ENCODE measurements at places on chromosomes 3 and 15.

- no peak for DNase-seq
These were observed 33.8 kb upstream of the BBX start for GRCh38 chr3:107488942-107489341.

- no peak for DNase-seq
These were observed 103.9 kb downstream of the TMEM266 start for GRCh38 chr15:76163457-76164295.

GRCh38 chr15:87850916-87851315 is 405.6 kb downstream of the NTRK3 start:
- no peak for DNase-seq

GRCh38 chr3:89098964-89099585 is 8.3 kb upstream of the EPHA3 start:
- no peak for DNase-seq

GRCh38 chr3:11329777-11330176 is 57.6 kb downstream of the ATG7 start:
- no peak for DNase-seq

DNA sequence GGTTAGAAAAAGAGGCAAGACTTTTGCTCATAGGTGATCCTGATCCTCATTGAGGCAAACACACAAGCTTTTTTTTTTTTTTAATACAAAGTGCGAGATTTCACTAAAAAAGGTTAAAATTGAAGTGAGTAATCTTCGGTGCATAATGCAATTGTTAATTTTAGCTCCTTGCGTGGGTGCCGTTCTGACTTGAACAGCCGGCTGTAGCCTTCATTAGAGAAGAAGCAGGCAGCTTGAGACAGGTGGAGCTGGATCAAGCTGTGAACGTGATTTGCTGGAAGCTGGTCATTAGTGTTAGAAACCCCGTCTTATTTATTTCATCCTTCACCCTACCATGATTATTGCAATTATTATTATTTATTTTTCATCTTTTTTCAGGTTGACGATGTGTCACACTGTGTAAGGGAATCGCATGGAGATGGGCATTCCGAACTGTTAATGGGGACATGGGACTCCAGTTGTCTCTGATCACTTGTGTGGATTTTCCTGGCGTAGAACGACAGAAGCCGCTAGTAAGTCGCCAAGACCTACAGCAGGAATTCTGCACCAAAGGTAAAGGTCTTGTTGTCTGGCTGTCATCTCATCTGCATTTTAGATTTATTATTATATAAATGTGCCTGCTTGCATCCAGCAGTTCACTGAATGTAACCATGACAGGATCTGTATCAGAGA is 40.2 kb downstream of the ARPP21 start:
- no peak for DNase-seq

Data from stimulated activated CD8-positive, alpha-beta memory T cell treated with anti-CD3 and anti-CD28 coated beads, Interleukin-7, amount 100 ng/mL, for 24 hours (primary cell).